ENCODE measurements at places on chromosomes 7 and 10. TPM values are rescaled to one million over a fixed set of nuclear protein-coding genes. Genes with fewer than 3 reads are reported as not detected.

NKX1-2 gene
- total RNA-seq = not detected

PLOD3 gene
- 32.1 TPM for total RNA-seq

LRCH4 gene
- 8.2 TPM for total RNA-seq

HIP1 gene
- total RNA-seq = 13.6 TPM

LRGUK gene
- total RNA-seq = 0.50 TPM

CCAR1 gene
- total RNA-seq = 27.5 TPM

Data from liver (tissue), 10 donors.